ENCODE measurements at places on chromosomes 3 and 15.

DNA sequence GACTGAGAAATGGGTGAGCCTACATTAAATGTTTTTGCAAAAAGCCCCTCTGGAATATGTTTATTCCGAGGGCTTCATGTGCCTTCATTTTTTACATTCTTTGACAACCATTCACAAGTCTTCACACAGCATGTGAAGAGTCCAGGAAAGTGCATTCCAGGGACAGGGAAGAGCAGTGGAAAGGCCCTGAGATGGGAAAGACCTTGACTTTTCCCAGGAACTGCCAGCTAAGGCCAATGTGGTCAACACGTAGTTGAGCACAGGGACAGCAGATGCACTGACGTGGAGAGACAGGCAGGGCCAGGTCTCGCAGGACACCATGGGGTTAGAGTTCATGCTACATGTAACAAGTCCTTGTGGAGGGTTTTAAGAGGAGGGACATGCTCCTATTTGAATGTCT, 21.7 kb downstream of the SSR3 start:
- DNase-seq = no peak

DNA sequence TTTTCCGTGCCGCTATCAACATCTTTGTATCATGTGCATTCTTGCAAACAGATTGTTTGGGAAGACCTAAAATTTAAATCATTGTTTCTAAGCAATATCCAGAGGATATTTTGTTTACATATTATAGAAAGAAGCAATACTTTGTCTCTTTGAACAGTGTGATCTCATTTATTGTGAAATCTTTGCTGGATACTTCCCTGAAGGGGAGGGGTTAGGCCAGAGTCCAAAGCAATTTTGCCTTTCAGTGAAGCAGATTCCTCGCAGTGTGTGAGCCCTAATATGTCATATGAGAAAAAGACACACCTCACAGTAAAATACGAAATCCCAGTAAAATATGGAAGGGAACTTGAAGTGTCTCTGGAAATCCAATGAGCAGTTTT, 158.7 kb upstream of the SLCO3A1 start:
- DNase-seq = no peak

GRCh38 chr3:168984872-168985271, 678.6 kb downstream of the MECOM start:
- DNase-seq = no peak

GRCh38 chr15:77130315-77130930, 59.5 kb upstream of the TSPAN3 start:
- no peak for DNase-seq

DNA sequence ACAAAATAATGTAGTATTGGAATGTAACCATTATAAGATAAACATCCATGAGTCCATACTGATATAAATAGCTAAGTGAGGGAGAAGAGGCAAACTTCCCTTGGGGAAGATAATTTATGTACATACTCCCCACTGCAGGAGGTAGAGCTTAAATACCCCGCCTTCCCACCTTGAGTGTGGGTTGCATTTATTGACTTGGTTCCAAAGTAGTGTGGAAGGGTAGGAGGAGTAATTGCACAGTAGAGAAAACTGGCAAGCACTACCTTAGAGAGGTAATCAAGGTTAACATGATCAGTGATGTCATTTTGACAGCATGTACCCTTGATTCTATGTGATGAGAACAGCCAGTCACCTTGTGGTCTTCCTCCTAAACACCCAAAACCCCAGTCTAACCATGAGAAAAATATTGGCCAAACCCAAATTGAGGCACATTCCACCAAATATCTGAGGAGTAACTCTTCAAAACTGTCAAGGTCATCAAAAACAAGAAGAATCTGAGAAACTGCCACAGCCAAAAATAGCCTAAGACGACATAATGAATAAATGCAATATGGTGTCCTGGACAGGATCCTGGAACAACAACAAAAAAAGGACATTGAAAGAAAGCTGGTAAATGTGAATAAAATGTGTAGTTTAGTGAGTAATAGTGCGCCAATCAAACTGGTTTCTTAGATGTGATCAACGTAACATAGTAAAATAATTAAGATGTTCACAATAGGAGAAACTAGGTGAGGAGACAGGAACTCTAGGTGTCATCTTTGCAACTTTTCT, 774 bp upstream of the CNOT10 start:
- no peak for DNase-seq

DNA sequence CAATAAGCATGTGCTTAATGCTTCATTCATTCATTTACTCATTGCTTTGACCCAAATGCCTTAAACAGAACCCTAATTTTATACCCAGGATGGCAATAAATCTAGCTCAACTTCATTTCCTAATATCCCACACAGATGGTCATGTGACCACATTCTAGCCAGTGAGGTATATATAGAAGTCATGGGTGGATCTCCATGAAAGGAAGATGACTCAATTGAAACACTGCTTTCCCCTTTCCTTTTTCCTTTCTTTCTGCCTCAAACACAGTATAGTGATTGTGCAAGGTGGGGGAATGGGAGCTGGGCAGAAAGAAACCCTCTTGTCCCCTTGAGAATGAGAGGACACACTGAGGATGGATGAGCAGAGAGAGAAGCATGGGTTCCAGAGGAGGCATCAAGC, 183.5 kb upstream of the PRICKLE2 start:
- DNase-seq = no peak

DNA sequence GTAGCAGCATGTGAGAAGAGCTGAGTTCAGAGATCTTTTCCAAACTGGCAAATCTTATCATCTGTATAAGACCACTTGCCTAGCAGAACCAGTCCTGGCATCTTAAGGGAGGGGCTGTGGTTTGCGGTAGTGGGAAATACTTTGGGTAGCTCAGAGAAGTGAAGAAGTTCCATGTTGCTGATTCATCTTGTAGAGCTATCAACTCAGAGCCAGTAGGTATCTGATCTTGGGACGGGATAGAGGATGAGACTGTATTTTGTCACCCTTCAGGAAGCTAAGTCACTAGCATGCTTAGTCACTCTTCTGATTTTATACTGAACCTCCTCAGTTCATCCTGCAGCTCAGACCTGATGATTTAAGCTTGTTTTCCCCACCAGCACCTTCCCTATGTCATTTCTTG, 211.4 kb downstream of the NR1D2 start:
- DNase-seq = no peak

DNA sequence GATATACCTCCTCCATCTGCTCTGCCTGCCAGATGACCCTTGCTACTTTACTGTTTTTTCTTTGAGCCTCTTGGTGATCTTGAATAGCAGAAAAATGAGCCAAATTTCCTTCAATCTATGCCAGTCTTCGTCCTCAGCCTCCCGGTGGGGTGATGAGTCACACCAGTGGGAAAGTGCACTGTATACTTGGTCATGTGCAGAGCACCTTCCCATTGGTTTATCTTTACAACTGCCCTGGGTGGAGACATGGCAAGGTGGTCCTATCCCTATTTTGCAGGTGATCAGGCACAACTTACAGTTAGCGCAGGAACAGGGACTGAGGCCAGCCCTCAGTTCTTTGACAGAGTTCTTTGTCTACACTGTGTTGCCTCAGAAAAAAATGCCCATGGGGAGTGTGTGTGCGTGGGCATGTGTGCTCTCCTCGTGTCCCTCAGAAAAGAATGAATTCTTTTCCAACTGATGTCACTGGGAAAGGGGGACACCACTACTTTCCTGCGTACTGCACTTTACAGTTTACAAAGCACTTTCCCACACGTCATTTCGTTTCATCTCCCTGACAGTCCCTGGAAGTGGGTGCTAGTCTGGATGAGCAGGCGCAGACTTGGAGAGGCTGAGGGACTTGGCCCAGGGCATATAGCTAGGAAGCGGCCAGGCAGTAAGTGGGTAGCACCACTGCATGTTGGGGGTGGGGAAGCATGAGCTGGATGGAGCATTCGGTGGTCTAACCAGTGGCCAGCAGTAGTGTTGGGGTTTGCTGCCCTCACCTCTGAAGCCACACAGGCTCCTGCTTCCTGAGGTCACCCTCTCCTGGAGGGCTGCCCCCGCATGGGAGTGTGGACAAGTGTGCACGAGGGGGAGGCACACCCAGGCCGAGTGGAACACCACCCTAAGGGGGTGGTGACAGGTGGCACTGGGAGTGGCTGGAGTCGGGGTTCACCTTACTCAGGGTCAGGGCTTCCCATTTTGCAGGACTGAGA, 24.1 kb downstream of the SMAD3 start:
- no peak for DNase-seq

DNA sequence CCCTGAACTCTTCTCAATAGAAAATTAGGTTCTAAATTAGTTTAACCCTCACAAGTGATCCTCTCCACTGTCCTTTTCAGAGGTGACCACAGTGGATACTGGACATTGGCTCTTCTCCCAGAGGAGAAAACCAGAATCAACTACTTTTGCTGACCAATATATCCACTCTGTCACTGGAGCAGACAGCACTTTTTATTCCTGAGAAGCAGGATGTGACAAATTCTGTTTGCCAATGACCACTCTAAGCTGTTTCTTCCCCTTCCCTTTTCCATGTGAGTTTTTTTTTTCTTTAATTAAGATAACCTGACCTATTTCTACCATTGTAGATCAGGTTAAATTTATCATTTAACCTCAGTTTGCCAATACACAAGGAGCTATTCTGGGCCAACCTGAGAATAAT, 79.7 kb upstream of the ZNF280D start:
- no peak for DNase-seq

DNA sequence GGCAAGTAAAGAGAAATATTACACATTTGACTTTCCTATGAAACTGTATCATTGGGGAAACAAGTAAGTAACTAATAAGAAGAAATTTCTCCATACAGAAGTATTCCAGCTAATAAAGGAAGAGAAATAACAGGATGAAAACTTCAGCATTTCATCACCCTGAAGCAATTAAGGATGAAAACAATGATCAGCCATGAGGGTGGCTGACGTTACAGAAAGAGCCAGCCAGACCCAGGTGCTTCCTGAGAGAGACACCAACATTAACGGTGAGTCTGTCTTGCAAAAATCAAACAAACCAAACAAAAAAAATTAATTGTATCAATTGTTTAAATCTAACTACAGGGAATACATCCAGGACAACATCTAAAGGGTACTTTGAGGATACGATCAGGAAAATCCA, 190.0 kb downstream of the ARRDC4 start:
- DNase-seq = no peak

DNA sequence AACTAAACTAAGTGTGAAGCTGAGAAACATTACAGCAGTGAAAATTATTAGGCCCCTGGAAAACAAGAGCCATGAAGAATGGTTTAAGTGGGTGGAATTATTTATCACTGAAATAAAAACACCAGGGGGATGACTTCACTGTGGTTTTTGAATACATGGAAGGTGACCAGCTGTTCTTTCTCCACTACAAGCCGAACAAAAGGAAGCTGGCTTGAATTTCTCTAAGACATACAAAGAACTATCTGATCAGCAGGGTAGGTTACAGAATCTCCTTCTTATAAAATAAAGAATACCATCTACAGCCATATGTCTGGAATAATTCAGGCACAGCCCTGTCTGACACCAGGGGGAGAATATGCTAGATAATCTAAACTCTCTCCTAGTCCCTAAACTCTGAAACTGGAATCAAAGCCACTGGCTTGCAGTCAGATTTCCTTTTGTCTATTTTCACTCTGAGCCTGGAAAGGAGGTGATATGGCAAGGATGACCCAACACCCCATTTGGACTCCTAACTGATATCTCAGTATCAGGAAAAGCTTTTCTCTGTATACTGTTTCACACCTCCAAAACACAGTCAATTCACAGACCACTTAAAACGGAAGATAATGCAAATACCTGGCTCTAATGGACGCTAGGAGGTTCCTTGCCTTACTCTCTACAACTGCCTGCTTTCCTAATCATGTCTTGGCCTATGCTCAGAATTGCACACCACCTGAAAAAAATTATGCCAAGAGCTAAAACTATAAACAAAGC, 31.2 kb downstream of the SPATA12 start:
- DNase-seq = no peak

- DNase-seq = no peak
Observed at GRCh38 chr15:56469483-56469882, 4.5 kb upstream of the MNS1 start.

- DNase-seq = no peak
Observed at GRCh38 chr3:32484436-32484835, 18.2 kb downstream of the CMTM6 start.

- DNase-seq = no peak
Observed at GRCh38 chr3:36877930-36878685, 66.7 kb downstream of the TRANK1 start.

GRCh38 chr3:144394032-144394431, 422.4 kb downstream of the DIPK2A start:
- no peak for DNase-seq

DNA sequence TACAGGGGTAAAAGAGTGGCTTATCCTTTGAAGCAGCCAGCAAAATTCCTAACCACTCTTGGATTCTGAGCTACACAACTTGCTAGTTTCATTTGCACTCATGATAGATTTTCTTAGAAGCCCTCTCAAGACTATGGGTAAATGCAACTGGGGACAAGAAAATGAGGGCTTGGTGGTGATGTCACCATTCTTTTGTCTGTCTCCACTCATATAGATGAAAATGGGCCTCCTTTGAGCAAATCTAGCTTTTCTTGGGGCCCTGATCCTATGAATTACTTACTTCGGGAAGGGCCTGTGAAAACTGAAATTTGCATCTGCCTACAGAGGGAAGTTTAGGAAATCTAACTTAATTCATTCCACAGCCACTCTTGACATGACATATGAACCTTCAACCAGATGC, 486.3 kb downstream of the MAGI1 start:
- DNase-seq = no peak

DNA sequence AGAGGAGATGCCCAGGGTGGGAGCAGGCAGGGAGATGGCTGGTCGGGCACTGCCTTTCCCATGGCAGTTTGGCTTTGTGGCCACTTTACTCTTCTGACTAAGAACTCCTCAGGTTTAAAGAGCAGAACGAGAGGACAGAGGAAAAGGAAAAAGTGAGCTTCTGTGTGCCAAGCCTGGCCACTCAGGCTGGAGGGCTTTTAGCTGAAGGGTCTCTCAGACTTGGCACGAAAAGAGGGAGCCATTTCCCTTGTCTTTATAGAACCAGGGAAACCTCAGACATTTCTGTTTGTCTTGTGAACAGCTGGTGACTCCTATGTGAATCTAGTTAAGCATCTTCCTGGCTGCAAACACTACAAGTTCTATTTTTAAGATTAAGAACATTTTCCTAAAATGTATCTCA, 23.3 kb upstream of the PSMD6 start:
- no peak for DNase-seq

- peak; percentile 55 for DNase-seq
Observed at GRCh38 chr3:33277193-33277882, at the start of gene FBXL2. Gene FBXL2 (plus strand): TSS chr3:33277442. CDS start chr3:33277513, 71 bp downstream.

GRCh38 chr15:56933811-56934210, 15.4 kb downstream of the TCF12 start:
- DNase-seq = no peak

- no peak for DNase-seq
Observed at GRCh38 chr3:105913616-105914015, 44.8 kb upstream of the CBLB start.

GRCh38 chr15:100516643-100517512, 11.9 kb downstream of the CERS3 start:
- DNase-seq = no peak
